ENCODE measurements at places on chromosomes 7 and 10.

GRCh38 chr7:17680943-17681351 is 259.3 kb downstream of the SNX13 start:
- peaks cover 29% of the 10 kb centered on the region for H3K4me1 ChIP-seq
- H3K27ac ChIP-seq: peak overlapping the region; percentile 83
- DNase-seq: no peak
- no peak overlapping the region for H3K4me3 ChIP-seq

DNA sequence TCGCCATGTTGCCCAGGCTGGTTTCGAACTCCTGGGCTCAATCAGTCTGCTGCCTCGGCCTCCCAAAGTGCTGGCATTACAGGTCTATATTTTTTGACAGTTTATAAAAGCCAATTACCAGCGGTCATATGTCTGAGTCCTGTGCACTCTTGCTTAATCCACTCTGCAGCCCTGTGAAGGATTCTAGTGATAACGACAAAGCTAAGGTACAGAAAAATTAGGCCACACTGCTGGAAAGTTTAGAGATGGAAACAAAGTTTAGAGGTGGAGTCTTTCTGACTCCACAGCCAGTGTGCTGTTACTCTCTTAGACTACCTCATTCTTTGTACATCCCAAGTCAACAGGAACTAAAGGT is 707 bp downstream of the PTER start:
- no peaks in the 10 kb centered on the region for H3K36me3 ChIP-seq
- peak overlapping the region; percentile 72 for H3K4me3 ChIP-seq
- H3K27me3 ChIP-seq: no peaks in the 10 kb centered on the region
- H3K27ac ChIP-seq: peak overlapping the region; percentile 90
- DNase-seq: no peak

DNA sequence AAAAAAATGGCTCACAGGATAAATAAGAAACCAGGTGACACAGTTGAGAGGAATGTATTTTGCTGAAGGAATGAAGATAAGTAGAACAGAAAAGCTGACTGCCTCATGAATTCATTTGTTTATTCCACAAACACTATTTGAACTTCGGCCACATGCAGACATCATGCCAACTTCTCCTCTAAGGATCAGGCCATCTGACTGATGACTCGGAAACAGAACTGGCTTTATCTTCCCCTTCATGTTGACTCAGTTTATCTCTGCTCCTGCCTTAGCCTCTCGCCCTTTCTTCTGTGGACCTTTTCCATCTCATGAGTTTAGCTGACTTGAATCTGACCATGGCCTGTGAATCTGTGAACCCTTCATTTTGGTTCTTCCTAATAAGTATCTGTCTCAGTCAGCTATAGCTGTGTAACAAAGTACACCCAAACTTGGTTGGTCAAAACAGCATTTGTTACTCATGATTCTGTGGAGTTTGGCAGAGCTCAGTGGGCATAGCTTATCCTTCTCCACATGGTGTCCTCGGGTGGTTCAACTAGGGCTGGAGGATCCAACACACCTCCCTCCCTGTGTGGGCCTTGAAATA is 44.0 kb upstream of the GRID1 start:
- H3K4me1 ChIP-seq: peaks cover 3% of the 10 kb centered on the region
- no peak overlapping the region for H3K27ac ChIP-seq
- no peaks in the 10 kb centered on the region for H3K27me3 ChIP-seq
- no peak overlapping the region for H3K4me3 ChIP-seq
- H3K36me3 ChIP-seq: no peaks in the 10 kb centered on the region

GRCh38 chr7:110010359-110010758 is 1080.6 kb upstream of the LRRN3 start:
- no peaks in the 10 kb centered on the region for H3K36me3 ChIP-seq
- H3K27ac ChIP-seq: no peak overlapping the region
- DNase-seq: no peak
- no peaks in the 10 kb centered on the region for H3K27me3 ChIP-seq
- H3K4me1 ChIP-seq: no peaks in the 10 kb centered on the region

GRCh38 chr10:5595591-5595990 is 70.8 kb downstream of the ASB13 start:
- no peak overlapping the region for H3K4me3 ChIP-seq
- no peaks in the 10 kb centered on the region for H3K36me3 ChIP-seq
- H3K27ac ChIP-seq: no peak overlapping the region
- H3K4me1 ChIP-seq: peaks cover 19% of the 10 kb centered on the region
- no peaks in the 10 kb centered on the region for H3K27me3 ChIP-seq

GRCh38 chr7:127214956-127215718 is 37.6 kb downstream of the GRM8 start:
- H3K27me3 ChIP-seq: no peaks in the 10 kb centered on the region
- no peak for DNase-seq
- H3K4me3 ChIP-seq: no peak overlapping the region
- no peak overlapping the region for H3K27ac ChIP-seq
- no peaks in the 10 kb centered on the region for H3K36me3 ChIP-seq

- H3K4me1 ChIP-seq: peaks cover 7% of the 10 kb centered on the region
- H3K27me3 ChIP-seq: no peaks in the 10 kb centered on the region
- H3K4me3 ChIP-seq: no peak overlapping the region
Observed at GRCh38 chr7:99791021-99791420, 7.0 kb upstream of the CYP3A4 start.

GRCh38 chr10:109929501-109930219 is 6.3 kb upstream of the XPNPEP1 start:
- no peak overlapping the region for H3K4me3 ChIP-seq
- no peak for DNase-seq
- no peaks in the 10 kb centered on the region for H3K27me3 ChIP-seq
- no peaks in the 10 kb centered on the region for H3K36me3 ChIP-seq
- peaks cover 27% of the 10 kb centered on the region for H3K4me1 ChIP-seq
- H3K27ac ChIP-seq: peak overlapping the region; percentile 56

DNA sequence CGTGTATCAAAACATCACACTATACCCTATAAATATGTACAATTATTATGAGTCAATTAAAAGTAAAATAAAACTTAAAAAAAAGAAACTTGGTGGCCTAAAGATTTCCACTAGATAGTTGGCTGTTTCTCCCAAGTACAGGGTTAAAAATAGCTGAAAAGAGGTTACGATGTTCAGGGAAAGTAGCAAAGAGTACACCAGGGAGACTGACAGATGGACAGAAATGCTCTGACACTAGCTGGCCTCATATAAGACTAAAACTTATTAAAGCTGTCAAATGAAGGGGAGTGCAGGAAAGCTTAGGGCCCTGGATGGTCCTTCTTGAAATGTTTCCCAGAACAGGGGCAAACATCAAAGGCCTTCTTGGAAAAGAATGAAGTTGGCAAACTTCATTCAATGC is 51.3 kb downstream of the TCAF1 start:
- H3K4me3 ChIP-seq: no peak overlapping the region
- H3K27me3 ChIP-seq: no peaks in the 10 kb centered on the region
- no peak overlapping the region for H3K27ac ChIP-seq
- no peaks in the 10 kb centered on the region for H3K36me3 ChIP-seq
- no peak for DNase-seq

- no peaks in the 10 kb centered on the region for H3K4me1 ChIP-seq
- DNase-seq: no peak
- H3K27ac ChIP-seq: no peak overlapping the region
- no peaks in the 10 kb centered on the region for H3K27me3 ChIP-seq
Observed at GRCh38 chr7:127873715-127874636, 157.3 kb downstream of the LRRC4 start.

GRCh38 chr7:73870041-73870492 is 9.1 kb downstream of the TMEM270 start:
- peaks cover 18% of the 10 kb centered on the region for H3K4me1 ChIP-seq
- no peaks in the 10 kb centered on the region for H3K36me3 ChIP-seq
- DNase-seq: no peak
- no peak overlapping the region for H3K4me3 ChIP-seq

DNA sequence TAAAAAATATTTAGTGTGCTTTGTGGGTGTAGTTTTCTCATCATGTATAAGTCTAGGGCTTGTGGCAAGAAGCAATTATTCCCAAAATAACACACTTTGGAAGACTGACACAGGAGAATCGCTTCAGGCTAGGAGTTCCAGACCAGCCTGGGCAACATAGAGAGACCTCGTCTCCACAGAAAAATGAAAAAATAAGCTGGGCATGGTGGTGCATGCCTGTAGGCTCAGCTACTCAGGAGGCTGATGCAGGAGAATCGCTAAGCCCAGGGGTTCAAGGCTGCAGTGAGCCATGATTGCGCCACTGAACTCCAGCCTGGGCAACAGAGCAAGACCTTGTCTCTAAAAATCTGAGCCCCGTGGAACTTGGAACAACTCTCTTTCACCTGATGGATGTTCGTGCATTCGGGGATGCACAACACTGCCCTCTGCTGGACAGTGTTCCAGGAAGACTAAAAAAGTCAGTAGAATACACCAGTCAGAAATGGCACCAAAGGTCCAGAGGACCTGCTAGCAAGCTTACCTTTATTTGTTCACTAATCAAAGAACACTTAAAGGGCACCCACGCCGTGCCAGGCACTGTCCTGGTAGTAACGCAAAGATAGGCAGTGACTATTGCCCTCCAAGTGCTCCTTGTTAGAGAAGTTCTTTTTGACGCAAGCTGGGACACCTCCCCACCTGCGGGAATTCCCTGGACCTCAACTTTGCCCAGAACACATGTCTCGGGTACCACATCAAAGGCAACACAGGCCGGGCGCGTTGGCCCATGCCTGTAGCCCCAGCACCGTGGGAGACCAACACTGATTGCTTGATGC is 81.9 kb upstream of the CALN1 start:
- no peaks in the 10 kb centered on the region for H3K27me3 ChIP-seq
- no peak overlapping the region for H3K4me3 ChIP-seq
- peak; percentile 64 for DNase-seq
- no peaks in the 10 kb centered on the region for H3K4me1 ChIP-seq

GRCh38 chr7:97008275-97008917 is 3.0 kb downstream of the DLX6 start:
- no peak for DNase-seq
- H3K4me3 ChIP-seq: no peak overlapping the region
- peaks cover 34% of the 10 kb centered on the region for H3K4me1 ChIP-seq
- H3K27ac ChIP-seq: no peak overlapping the region
- H3K27me3 ChIP-seq: peaks cover 100% of the 10 kb centered on the region

DNA sequence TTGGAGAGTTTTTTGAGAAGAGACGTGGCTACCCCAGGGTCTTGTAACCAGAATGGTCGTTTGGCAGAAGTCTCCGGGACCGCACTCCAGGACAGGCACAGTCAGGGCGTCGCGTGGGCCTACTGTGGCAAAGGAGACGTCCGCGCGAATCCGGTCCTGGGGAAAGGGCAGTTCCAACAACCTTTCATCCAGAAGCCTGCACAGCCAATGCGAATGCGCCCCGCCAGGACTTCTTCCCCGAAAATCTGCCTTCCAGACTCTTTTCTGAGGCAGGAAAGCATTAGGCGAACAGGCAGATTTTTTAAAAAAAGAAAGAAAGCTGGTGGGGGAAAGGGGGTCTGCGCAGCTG is 2.0 kb downstream of the HPSE2 start:
- DNase-seq: peak; percentile 80
- peak overlapping the region; percentile 48 for H3K4me3 ChIP-seq
- peaks cover 46% of the 10 kb centered on the region for H3K4me1 ChIP-seq
- H3K27me3 ChIP-seq: peaks cover 87% of the 10 kb centered on the region

DNA sequence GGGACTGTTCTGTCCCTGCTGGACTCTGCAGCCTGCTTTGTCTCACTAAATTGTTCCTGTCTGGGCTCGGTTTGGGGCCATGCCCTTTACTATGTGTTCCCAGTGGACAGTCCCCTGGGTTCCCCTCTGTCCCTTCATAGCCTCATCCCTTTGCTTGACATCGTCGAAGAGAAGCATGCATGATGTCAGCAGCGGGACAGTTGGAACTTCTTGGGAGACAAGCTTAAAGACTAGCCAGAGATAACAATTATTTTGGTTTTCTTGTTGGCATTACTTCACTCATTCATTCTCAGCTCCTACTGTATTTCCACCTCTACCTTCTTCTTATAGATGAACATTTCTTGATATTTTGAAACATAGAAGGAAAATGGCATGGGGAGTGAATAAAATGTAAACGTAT is 2.7 kb downstream of the EPHB6 start:
- peak overlapping the region; percentile 78 for H3K4me3 ChIP-seq
- no peak overlapping the region for H3K27ac ChIP-seq
- peaks cover 8% of the 10 kb centered on the region for H3K36me3 ChIP-seq

GRCh38 chr10:133353202-133353959 is 4.4 kb downstream of the FUOM start:
- H3K4me1 ChIP-seq: peaks cover 33% of the 10 kb centered on the region
- peak; percentile 64 for DNase-seq
- H3K27me3 ChIP-seq: peaks cover 8% of the 10 kb centered on the region
- H3K36me3 ChIP-seq: no peaks in the 10 kb centered on the region
- no peak overlapping the region for H3K27ac ChIP-seq

GRCh38 chr7:70492625-70493024 is 639.3 kb upstream of the GALNT17 start:
- H3K4me1 ChIP-seq: peaks cover 2% of the 10 kb centered on the region
- H3K27me3 ChIP-seq: no peaks in the 10 kb centered on the region
- no peak overlapping the region for H3K27ac ChIP-seq
- H3K36me3 ChIP-seq: no peaks in the 10 kb centered on the region
- H3K4me3 ChIP-seq: no peak overlapping the region

Data from suprapubic skin (tissue), 4 donors.